Keratinocyte (primary cell): ENCODE measurements at places on chromosomes 3 and 15. TPM values are rescaled to one million over a fixed set of nuclear protein-coding genes. Genes with fewer than 3 reads are reported as not detected.

DNA sequence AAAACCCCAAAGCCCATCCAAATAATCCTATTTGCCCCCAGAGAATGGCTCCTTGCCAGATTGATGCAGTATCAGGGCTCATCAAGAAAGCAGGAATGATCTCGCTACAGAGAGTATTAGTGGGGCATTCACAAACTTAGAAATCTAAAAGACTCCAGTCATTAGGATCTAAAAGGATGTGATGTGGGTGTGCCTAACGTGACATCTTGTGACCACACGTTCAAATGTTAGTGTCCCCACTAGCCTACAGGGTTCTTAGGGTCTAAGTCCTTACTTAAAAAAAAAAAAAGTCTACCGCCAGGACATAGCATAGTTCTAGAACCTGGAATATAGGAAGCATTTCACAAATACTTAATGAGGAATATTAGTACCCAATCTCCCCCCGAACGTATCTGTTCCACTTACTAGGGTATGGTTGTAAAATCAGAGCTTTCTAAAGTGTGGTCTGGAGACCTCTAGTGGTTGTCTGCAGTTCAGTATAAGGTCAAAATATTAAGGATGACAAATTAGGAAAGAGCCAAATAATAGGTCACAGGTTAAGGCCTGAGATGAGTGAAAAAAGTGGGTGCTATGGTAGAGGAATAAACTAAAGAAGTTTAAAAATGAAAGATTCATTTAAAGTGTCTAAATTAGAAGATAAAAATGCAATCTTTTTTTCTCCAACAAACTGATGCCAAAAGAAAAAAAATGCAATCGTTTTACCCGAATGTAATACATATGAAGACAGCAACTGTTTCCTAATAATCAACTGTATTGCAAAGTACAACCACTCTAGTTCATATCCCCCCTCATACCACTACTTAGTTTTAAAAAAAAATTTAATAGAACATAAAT lies 4.2 kb upstream of the CHRM5 start:
- no peak for DNase-seq

DNA sequence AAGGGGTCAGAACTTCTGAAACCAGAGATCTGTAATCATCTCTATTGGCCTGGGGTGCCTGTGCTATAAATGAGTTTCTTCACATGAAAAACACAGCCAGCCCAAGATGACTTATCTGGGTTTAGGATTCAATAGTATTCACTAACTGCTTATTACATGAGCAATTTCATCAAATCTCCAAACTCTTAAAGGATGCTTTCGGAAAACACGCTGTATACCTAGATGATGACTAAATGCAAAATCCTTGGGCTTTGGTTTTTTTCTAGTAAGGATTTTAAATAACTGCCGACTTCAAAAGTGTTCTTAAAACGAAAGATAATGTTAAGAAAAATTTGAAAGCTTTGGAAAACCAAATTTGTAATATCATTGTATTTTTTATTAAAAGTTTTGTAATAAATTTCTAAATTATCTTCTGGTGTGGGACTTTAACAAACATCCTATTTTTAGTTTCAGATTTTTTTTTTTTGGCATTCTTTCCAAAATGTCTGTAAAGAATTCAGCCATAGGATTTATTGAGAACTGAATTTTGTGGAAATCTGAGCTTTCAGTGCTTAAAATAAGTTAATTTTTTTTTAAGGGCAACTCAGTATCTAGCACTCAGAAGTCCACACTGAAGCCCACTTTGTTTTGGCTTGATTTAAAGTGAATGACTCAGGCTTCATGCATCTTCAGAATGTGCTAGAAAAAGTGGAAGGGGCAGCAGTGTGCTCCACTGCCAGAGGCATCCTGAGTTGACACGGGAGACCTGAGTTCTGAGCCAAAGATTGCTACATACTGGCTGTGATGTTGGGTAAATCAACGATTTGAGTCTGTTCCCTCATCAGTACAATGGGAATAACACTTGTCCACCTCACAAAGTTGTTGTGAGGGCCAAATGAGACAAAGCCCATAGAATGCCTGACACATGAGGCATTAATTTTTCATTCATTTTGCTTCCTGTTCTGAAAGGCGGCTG lies 18.7 kb downstream of the TMEM43 start:
- no peak for DNase-seq

DNA sequence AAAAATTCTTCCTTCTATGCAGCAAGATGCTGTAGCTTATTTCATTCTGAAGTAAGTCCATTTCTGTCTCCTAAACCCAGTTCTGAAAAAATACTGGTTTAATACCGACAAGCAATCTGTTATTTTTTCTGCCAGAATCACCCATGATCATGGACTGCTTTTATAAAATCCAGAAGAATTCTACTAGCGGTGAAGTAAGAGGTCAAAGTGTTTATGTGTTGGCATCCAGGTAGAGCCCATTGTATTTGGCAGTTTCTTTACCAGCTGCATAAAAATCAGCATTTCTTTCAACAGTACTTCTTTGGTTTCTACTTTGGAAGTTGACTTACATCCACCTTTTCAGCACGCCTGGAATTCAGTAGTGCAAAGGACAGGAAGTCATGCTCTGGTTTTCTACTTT lies 484.8 kb downstream of the NAALADL2 start:
- DNase-seq, result no peak

- DNase-seq, result no peak
These were observed 48.5 kb upstream of the RYR3 start for GRCh38 chr15:33262306-33262705.

DNA sequence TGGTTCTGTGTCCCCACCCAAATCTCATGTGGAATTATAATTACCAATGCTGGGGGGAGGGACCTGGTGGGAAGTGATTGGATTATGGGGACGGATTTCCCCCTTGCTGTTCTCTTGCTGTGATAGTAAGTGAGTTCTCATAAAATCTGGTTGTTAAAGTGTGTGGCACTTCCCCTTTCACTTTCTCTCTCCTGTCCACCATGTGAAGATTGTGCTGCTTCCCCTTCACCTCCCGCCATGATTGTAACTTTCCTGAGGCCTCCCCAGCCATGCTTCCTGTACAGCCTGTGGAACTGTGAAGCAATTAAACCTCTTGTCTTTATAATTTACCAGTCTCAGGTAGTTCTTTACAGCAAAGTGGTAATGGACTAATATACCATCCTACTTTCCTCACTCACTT lies 289.6 kb downstream of the EFHB start:
- no peak for DNase-seq

DNA sequence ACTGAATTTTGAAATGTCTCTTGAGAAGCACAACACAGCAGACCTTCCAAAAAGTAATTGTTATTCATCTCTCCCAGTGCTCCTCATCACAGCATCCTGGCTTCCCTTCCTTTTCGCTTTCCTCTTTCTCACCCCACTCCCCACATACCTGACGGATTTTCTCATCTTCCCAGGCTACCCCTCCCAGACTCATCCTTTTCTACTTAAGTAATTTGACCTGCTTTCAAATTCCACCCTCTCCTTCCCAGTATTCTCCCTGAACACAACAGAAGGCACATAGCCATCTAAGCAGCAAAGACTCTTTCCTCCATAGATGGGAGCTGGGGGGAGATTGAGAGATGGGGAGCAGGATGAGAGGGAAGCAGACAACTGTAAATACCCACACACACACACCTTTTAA lies 187.1 kb upstream of the STT3B start:
- no peak for DNase-seq

DNA sequence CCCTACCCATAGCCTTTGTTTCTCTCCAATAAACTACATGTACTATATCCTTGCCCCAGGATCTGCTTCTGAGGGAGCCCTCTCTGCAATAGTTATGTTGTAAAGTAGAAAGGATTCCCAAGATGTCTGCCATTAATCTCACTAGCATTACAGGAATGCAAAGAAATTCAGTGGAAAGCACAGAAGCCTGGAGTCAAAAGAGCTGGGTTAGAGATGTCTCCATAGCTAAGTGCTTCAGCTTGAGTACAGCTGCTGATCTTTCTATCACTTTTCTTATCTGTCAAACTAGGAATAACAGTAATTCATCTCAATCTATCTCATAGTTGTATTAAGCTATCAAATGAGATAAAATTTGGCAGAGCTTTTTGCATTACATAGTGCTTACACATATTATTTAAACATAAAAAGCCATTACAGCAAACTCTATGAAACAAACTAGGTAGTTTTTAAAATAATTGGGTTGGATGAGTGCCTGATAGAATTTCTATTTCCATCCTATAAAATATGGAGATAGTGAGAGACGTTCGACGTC lies 799.5 kb upstream of the SEMA6D start:
- DNase-seq, result no peak

Gene BFSP2
- not detected in 3 replicates for polyA plus RNA-seq

- no peak for DNase-seq
These were observed 127.6 kb upstream of the GBE1 start for GRCh38 chr3:81888914-81889557.

DNA sequence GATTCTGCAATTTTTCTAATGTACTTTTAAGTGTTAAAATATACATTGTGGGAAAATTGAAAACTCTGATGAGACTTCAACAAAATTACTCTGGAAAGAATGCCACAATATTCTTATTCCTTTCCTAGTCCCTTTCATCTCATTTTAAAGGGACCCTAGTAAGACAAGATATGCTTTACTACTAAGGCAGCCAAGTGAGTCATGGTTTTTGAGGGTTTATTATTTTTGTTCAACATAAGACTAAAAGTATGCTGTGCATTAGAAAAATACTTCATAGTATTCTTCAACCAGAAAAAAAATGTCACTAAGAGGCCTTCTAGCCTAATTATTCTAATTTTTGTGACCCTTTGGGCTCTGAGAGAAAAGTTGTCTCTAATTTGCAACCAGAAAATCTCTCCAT lies 7.4 kb downstream of the IL12A start:
- no peak for DNase-seq

Gene GPR176
- polyA plus RNA-seq, result 7.5 to 18.8 TPM (median 12.5 TPM) in 3 replicates

DNA sequence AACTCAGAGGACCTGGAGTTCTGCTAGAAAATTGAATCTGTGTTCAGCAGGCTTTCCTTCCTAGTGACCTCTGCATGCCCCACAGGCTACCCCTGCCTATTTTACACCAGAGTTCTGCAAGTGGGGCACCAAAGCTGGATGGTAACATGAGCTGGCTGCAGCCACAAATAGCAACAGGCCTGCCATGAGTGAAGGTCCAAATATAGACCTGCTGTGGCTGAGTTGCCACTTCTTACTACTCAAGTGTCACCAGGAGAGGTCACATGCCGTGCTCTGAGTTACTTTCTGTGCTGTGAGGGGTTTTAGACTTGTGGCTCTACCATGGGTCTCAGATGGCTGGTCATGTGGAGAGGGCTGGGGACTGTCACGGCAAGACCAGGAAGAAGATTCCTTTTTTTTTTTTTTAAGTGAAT lies at the start of gene FSD2:
TSS of gene FSD2 (minus strand) at position 76 of the 413 bp plus-strand sequence. CDS start 18,679 bp downstream, outside the sequence.
- no peak for DNase-seq

DNA sequence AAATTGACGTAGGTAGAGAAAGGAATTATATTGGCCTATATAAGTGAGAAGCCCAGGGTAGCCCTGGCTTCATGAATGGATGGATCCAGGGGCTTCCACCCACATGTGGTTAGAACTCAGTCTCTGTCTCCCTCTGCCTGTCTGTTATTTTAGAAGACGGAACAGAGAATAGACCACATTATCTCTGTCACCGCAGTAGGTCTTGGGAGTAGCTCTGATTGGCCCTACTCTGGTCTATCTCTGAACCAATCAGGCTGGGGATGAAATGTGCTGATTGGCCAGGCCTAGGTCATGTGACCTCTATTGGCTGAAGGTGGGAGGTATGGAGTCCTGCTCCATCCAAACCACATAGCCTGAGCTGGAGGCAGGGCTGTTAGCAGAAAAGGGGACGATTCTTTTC lies 143.0 kb upstream of the PRR23C start:
- no peak for DNase-seq

Gene CRABP1
- not detected in 3 replicates for polyA plus RNA-seq

Gene RTP4
- 0.38 to 0.56 TPM (median 0.46 TPM) in 3 replicates for polyA plus RNA-seq

DNA sequence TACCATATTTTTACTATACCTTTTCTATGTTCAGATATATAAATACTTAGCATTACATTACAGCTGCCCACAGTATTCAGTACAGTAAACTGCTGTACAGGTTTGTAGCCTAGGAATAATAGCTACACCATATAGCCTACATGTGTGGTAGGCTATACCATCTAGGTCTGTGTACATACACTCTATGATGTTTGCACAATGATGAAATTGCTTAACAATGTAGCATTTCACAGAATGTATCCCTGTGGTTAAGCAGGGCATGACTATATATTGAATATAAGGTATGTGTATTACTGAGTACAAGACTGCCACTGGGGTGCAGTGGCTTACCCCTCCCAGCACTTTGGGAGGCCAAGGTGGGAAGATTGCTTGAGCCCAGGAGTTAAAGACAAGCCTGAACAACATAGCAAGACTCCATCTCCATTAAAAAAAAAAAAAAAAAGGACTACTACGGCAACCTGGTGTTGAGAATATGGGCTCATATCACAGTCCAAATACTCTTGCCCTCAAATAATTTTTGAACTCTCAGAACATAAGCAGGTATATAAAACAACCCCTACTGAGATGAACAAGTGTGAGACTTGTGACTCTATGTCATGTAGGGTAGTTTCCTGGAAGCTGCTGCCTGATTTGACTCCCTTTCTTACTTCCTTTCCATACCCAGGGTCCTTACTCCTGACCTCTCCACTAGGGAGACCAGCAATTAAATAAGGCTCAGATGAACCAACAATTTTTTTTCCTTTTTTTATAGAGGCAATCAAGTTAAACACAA lies 4.8 kb downstream of the PPP1R14D start:
- DNase-seq, result no peak

Gene ERICH6
- polyA plus RNA-seq, result 0.03 TPM in 2 of 3 replicates, not detected in the other

Gene IL16
- 0.01 to 0.10 TPM in 2 of 3 replicates, not detected in the other for polyA plus RNA-seq

GRCh38 chr3:871651-872050 lies 221.2 kb upstream of the CNTN6 start:
- DNase-seq, result no peak

Gene FETUB
- 0.05 to 0.35 TPM (median 0.25 TPM) in 3 replicates for polyA plus RNA-seq

Gene ETV5
- polyA plus RNA-seq, result 13.8 to 49.7 TPM (median 28.7 TPM) in 3 replicates

Gene MAP2K5
- polyA plus RNA-seq, result 1.8 to 5.2 TPM (median 3.6 TPM) in 3 replicates

DNA sequence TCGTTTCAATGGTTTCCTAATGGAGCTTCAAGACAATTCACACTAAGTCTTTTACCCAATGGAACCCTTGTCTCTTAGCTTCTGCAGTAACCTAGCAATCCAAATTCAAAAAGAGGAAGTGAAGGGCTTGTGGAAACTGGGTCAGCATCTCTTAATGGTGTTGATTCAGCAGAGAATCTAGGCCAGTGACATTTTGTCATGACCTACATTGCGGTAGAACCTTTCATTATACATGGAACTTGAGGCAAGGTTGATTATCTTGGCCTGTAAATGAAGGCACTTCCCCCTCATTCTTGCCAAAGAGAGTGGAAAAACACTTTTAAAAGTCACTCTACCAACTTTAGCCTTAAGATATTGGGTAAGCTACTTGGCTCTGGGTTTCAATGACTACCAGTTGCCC lies 42.8 kb downstream of the C2CD4B start:
- no peak for DNase-seq

Gene CHST13
- not detected in 3 replicates for polyA plus RNA-seq

DNA sequence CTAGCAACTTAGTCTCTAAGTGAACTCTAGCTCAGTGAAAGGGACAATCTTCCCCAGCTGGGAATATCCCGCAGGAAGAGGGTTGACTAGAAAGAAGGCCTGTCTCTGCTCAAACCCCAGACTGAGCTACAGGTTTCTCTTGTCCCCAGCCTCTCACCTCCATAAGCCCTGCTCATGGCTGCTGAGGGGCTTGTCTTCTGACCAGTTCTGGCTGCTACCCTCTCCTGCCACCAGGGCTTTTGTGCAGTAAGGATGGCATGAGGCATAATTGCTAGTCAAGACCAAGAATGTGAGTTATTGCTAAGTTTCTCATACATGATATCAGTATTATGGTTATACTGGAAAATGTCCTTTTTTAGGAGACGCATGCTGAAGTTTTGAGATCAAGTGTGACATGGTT lies 21.3 kb downstream of the WDR53 start:
- no peak for DNase-seq

- DNase-seq, result peak; percentile 42
These were observed 31.6 kb downstream of the ZDHHC19 start for GRCh38 chr3:196179380-196180308.

- no peak for DNase-seq
These were observed 8.0 kb upstream of the ANKRD28 start for GRCh38 chr3:15805756-15806266.
